ENCODE measurements at places on chromosomes 13 and 19. TPM values are rescaled to one million over a fixed set of nuclear protein-coding genes. Genes with fewer than 3 reads are reported as not detected.
A peak's percentile ranks its signal among the peaks of the same experiment; 100 is the strongest.

- no peaks in the 10 kb centered on the region for H3K36me3 ChIP-seq
- no peaks in the 10 kb centered on the region for H3K4me1 ChIP-seq
- ATAC-seq = no peak
- H3K27ac ChIP-seq = no peak overlapping the region
- no peak overlapping the region for H3K4me3 ChIP-seq
These were observed 771.3 kb upstream of the ARGLU1 start for GRCh38 chr13:107339209-107339608.

- H3K36me3 ChIP-seq = no peaks in the 10 kb centered on the region
- H3K4me1 ChIP-seq = no peaks in the 10 kb centered on the region
- no peaks in the 10 kb centered on the region for H3K27me3 ChIP-seq
- no peak overlapping the region for H3K27ac ChIP-seq
These were observed 218.9 kb upstream of the EDNRB start for GRCh38 chr13:78137404-78138142.

GRCh38 chr13:51707461-51707860, 96.5 kb downstream of the DHRS12 start:
- no peaks in the 10 kb centered on the region for H3K36me3 ChIP-seq
- H3K27ac ChIP-seq = no peak overlapping the region
- ATAC-seq = no peak
- H3K4me3 ChIP-seq = no peak overlapping the region

DNA sequence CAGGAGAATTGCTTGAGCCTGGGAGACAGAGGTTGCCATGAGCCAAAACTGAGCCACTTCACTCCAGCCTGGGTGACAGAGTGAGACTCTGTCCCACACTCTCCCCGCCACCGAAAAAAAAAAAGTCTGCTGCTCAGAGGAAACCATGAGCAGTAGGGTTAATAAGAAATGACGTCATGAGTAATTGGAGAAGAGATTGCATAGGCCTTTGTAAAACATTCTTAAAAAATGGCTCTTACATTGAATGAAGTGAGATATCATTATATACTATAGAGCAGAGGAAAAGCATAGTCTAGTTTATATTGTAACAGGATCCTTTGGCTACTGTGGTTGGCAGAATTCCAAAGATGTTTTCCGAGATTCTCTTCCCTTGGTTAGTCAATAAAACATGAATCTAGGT, 228.2 kb downstream of the PCDH20 start:
- no peaks in the 10 kb centered on the region for H3K27me3 ChIP-seq
- H3K4me3 ChIP-seq = no peak overlapping the region
- no peak overlapping the region for H3K27ac ChIP-seq
- no peak for ATAC-seq

DNA sequence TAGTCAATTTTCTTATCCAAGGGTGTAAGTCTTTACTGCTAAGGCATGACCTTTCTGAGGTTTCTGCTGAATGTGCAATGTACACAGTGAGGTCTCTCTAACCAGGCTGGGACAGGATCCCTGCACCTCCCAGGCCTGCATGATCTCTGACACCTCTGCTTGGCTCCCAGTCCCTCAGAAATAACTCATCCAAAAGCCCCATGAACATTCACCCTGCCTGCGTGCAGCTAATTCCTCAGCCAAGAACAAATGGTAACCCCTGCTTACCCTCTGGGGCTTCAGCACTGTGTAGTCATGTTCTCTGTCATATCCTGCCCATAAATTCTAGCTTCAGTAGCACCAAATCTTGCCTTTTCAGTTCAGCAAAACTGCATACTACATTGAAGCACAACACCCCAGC, 1146.3 kb upstream of the MIR17HG start:
- no peak overlapping the region for H3K4me3 ChIP-seq
- H3K36me3 ChIP-seq = no peaks in the 10 kb centered on the region
- no peaks in the 10 kb centered on the region for H3K27me3 ChIP-seq
- no peak for ATAC-seq
- H3K27ac ChIP-seq = no peak overlapping the region

GRCh38 chr19:29662604-29663404, 2.5 kb upstream of the PLEKHF1 start:
- peak overlapping the region; percentile 94 for H3K27ac ChIP-seq
- H3K4me3 ChIP-seq = no peak overlapping the region
- H3K27me3 ChIP-seq = no peaks in the 10 kb centered on the region
- ATAC-seq = peak; percentile 66

HSH2D gene
- 0.87 TPM for total RNA-seq

KIR2DL4 gene
- total RNA-seq = not detected

NLRP13 gene
- total RNA-seq = not detected

TEX101 gene
- not detected for total RNA-seq

NLRP11 gene
- not detected for total RNA-seq
